ENCODE measurements at places on chromosomes 3 and 15.

DNA sequence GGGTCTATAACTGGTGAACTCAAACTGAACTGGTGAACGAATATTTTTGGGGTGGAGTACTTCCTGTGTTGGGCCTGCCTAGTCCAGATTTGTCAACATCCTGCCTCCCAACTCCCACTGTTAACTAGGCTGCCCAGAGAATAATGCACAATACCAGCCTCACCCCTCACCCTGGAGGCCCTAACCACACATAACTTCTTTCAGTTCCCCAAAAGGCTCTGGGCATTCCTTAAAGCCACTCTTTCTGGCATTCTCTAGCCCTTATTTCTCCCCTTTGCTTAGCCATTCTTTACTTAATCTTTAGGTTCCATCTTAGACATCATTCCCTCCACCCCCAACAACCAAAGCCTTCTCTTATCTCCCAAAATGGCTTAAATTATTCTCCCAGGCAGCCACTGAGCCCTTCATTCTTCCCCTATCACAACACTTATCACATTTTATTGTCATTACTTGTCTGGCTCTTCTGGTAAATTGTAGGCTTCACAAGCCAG, 9.1 kb upstream of the SEC11A start:
- DNase-seq: no peak

GRCh38 chr15:49320351-49320750, 102.7 kb upstream of the FGF7 start:
- no peak for DNase-seq

- DNase-seq: no peak
Observed at GRCh38 chr15:89058876-89059405, 29.3 kb upstream of the ABHD2 start.

- no peak for DNase-seq
Observed at GRCh38 chr3:187878772-187879518, 133.7 kb upstream of the BCL6 start.

DNA sequence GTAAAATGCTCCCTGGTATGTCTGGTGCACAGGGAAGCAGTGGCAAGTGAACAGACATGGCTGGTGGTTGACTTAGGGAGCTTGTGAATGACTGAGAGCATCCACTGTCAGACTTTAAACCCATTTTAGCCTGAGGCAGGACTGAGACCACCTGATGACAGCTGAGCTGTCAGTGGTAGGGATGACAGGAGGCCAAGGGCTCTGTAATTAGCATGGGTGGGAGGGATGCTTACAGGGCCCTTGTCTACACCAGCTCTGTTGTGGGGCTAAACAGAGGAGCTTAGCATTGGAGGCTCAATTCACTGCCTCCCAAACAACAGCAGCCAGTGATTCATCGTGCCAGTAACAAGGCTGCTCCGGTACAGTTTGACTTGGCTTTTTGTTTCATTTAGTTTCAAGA, 169.4 kb downstream of the CHST2 start:
- DNase-seq: no peak

- DNase-seq: no peak
Observed at GRCh38 chr15:92421976-92422375, 28.3 kb downstream of the ST8SIA2 start.

- no peak for DNase-seq
Observed at GRCh38 chr3:45870099-45870498, 16.2 kb upstream of the CCR9 start.

DNA sequence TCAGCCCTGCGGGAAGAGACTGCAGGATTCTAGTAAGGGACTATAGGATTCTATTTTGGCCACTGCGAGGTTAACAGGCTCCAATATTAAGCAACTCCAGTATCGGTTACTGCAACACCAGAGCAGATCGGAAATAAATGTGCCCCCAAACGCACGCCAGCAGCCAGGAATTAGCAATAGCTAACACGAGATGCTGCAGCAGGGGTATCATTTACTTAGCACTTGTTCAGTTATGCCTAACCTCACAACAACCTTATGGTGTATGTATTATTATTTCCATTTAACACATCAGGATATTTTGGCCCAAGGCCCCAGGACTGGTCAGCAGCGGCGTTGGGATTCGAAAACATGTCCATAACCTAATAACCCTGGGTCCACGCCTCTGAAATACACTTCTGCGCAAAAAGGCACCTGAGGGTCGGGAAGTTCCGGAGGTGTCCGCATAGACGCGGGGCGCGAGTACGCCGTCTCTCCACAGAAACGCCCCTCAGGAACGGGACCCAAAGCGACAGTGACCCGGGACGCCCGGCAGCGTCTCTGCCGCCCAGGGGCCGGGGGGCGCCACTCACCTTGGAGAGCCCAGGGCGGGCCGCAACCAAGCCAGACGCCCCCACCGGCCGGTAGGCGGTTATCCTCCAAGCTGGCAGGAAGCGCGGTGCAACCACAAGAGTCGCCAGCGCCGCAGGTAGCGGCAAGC, 681 bp downstream of the PIK3CB start:
- no peak for DNase-seq

- no peak for DNase-seq
Observed at GRCh38 chr3:85337895-85338294, 379.1 kb downstream of the CADM2 start.

DNA sequence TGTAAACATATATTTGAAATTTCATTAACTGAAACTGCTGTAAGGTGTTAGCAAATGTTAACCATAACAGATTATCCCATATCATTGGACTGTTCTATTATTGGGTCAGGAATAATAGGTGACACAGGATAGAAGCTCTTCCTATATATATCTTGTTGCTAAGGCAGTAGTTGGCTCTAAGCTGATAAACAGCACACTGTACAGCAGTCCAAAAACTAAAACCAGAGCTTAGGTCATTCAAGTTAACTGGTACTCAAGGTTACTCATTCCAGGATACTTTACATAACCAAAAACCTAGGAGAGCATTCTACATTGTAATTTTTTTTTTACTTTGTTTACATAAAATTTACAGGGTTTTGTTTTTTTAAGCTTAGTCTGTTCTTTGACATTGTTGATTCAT, 8.9 kb downstream of the DNAJC19 start:
- no peak for DNase-seq

DNA sequence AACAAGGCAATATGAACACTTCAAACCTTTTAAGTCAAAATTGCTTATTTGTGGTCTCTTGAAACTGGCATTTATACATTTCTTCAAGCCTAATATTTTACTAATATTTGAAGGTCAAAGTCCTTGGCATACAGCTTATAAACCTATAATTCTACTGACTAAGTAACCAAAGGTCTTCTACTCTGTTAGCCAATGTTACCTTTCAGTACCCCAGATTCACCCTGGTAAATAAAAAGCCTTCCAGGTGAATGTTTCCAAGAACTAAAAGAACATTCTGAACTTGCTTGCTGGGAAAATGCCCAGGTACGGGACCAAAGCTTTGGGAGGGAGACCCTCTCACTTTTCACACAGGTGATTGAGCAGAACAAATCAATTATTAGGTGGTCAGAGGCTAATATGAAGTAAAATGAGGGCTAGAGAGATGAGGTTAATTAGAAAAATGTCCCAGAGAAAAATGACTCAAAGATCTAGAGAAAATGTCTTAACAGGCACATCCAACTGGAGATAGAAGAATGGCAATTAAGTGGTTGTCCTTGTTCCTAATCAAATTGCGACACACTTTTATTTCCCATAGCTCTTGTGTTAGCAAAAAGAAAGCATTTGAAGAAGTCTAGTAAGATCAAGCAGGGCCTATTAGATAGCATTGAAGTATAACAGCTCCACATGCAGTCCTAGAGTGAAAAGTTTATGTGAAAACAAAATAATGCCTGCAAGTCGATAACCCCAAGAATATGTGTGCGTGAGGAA, 232.0 kb downstream of the FOXP1 start:
- no peak for DNase-seq

GRCh38 chr3:37227870-37228549, 53.6 kb upstream of the LRRFIP2 start:
- DNase-seq: no peak

- DNase-seq: no peak
Observed at GRCh38 chr15:28184166-28184565, 85.1 kb upstream of the OCA2 start.

- no peak for DNase-seq
Observed at GRCh38 chr15:85642065-85642692, 152.5 kb downstream of the KLHL25 start.

DNA sequence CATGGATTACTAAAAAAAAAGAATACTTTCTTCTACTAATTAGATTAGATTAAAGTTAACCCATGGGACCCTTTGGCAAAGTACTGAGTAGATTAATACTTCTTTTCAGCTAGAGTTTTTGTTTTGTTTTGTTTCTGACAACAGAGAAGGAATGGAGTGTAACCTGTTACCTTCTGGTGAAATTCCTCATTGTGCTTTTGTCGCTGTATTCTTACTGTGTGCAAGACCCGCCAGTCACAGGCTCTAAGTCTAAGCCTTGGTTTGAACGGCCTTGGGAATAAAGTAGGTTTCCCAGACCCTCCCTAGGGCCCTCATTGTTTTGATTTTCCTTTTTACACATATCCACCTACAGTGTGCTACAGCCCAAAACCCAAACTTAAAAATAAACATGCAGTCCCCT, 171.1 kb upstream of the IL12A start:
- no peak for DNase-seq

DNA sequence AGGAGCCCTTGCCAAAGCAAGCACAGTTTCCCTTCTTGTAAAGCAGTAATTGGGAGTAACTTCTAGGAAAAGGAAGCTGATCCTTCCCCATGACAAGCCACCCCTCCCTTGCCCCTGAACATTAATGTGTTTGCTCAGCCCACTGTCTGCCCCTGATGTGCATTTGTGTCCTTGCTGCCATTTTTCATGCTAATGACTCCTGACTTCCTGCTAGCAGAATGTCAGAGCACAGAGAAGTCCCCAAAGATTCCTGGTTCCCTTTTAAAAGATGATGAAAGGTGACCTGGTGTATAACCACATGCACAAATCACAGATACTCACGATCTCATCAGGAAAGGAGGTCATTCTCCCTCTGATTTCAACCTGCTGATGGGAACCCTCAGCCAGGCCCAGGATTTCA, 44.2 kb upstream of the WNT5A start:
- DNase-seq: no peak

GRCh38 chr3:134211797-134212196, 38.9 kb downstream of the RYK start:
- DNase-seq: no peak

DNA sequence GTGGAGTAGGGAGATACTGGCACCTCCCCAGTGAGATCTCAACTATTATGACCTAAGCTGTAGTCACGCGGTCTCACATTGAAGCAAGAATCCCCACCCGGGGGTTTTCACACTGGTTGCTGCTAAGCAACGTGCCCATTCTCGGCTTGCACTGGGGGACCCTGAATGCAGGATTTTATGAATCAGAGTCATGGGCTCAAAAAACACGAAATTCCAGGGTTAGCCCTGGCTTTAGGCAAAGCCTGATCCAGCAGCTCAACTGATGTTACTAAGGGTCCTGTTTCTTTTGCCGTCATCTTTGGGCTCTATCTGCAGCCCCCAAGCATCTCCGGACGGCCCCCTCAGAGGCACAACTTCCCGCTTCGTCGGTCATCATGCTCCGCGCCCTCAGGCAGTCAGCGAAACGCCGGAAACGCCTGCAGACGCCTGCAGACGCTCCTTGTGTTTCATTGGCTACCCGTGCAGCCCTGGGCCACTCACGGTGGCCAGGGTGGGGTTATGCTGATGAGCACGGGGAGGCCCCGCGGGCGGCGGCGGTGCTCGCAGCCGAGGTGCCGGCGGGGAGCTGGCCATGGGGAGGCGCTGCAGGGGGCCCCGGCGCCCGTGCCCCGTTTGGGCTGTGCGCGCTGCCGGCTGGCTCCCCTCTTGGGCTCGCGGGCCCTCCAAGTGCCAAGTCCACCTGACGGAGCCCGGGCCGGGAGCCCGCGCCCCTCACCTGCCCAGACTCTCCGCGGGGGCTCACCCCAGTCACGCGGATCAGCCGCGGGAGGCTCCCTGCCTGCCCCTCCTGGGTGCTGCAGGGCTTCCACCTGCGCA, 25.8 kb downstream of the EFCC1 start:
- DNase-seq: peak; percentile 81

DNA sequence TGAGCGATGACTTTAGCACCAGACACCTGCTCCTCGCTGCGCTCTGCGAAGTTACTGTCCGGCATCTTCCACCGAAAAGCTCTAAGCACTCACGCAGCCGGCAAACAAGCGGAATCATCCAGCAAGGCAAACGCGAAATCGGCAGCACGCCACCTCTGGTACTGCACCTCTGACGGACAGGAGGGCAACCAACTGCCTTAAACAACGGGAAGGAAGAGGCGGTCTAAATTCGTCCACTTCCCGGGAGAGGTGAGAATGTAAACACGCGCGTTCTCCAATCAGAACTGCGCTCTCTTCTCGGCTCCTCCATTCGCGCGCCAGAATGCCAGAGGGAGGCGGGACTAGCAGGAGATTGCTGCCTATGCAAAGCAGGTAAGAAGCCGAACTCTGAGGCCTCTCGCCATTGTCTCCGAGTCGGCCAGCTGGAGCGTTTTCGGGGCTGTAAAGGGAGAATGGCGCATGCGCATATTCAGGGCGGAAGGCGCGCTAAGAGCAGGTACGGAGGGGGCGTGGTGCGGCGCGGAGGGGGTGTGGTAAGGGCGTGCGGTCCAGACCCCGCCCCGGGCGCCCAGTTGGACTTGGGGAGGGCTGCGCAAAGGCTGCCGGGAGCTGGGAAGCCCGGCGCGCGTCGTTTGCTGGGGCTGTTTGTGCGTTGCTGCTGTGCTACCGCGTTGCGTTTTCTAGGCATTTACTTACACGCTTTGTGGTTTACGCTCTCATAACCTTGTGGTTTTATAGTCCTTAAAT, at the start of the genes BTD and HACL1:
TSS of gene BTD (plus strand) at position 347 of the 747 bp plus-strand sequence. CDS start 33,695 bp downstream, outside the sequence.
TSS of gene HACL1 (minus strand) at position 171 of the 747 bp plus-strand sequence. CDS start at position 65, 106 bp downstream.
- DNase-seq: peak; percentile 97

DNA sequence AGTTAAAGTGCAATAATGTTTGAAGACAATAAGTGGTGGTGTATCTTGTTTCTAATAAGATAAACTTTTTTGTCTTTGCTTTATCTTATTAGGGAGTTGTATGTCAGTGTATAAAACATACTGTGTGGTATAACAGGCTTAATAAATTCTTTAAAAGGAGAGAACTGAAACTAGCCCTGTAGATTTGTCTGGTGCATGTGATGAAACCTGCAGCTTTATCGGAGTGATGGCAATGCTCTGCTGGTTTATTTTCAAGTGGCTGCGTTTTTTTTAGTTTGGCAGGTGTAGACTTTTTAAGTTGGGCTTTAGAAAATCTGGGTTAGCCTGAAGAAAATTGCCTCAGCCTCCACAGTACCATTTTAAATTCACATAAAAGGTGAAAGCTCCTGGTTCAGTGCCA, 2.7 kb downstream of the RPL15 start:
- no peak for DNase-seq

DNA sequence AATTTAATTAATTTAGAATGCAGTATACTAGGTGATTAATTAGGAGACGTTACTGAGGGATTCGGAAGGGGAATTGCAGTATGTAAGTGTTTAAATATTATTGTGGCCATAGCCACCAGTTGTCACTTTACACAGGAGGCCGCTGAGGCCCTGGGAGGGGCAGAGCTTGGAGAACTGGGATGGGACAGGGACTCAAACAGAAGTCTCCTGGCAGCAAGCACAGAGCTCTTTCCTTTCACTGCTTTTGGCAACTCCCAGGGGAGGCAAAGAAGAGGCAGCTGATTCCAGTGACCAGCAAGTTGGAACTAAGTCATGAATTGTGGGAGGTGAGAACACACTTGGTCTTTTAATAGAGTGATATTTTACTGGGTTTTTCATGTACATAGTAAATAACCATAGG, 248.6 kb downstream of the RPLP1 start:
- DNase-seq: no peak

GRCh38 chr15:80288131-80288530, 36.1 kb upstream of the CTXND1 start:
- no peak for DNase-seq
